DMS79 treated with DMSO at 0.1 percent for 48 hours (cell line): ENCODE measurements at places on chromosomes 5 and 9.

DNA sequence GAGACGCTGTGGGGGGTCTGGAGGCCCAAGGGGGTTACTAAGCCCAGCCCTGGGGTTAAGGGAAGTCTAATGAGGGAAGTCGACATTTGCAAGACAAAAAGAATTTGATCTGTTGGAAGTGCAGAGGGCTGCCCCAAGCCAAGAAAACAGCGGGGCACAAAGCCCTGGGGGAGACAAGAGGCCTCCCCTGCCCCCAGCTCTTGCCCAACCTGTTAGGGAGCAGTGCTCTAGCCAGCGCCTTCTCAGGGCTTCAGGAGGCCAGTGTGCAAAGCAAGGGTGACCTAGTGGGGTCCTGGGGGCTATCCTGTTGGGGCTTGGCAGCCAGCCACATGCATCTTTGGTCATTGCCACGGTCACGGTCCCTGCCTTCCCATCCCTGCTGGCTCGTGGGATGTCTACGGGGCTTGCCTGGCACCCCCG, 25.2 kb downstream of the GFI1B start:
- DNase-seq, result no peak

DNA sequence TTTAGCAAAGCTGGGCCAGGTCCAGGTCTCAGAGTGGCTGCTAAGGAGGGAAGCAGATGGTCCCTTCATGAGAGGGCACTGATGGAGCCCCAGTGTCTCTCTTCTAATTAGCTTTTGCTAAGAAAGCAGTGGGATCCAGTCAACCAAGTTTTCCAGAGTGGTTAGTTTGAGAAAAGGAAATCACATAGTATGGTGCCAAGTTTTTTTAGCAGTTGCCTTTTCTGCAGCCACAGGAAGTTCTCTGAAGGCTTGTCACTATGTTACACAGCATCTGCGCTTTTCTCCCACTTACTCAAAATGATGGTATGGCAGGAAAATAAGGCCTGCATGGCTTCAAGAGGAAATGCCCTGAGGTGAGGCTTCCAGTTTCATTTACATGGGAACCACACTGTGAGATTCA, 331.5 kb upstream of the ZNF462 start:
- DNase-seq, result no peak

- no peak for DNase-seq
Measured at GRCh38 chr5:116856271-116856670, 281.6 kb upstream of the SEMA6A start.

DNA sequence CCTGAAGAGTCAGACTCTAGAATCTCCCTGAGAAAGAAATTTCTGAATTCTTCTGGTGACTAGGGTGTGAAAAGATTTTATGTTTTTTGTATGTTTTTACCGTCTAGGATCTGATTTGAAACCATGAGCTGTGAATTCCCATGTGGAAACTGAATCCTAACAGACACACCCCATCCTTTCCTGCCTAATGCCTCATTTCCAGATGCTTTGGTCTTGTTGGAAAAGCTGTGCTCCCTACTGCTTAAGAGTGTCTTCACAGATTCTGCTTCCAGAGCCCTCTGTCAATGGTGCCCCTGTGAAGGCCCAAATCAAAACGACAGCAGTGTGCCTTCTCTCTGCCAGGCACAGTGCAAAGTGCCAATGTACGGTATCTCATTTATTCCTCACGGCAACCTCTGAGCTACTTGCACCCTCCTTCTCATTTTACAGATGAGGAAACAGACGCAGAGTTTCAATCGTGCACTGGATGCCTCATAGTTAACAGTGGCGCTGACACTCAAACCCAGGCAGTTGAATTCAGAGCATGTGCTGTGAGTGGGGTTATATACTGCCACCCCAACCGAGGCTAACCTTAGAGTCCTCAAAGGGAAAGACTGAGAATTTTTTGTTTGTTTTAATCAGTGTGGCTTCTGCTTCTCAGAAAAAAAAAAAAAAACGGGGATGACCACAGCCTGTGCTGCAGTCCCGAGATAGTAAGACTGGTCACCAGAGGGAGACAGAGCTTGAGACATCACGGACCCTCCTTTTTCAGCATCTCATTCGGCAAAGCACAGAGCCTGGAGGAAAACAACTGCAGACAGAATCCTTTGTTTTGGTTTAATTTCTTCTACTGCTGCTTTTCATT, 188.4 kb downstream of the SNCAIP start:
- peak; percentile 3 for DNase-seq

DNA sequence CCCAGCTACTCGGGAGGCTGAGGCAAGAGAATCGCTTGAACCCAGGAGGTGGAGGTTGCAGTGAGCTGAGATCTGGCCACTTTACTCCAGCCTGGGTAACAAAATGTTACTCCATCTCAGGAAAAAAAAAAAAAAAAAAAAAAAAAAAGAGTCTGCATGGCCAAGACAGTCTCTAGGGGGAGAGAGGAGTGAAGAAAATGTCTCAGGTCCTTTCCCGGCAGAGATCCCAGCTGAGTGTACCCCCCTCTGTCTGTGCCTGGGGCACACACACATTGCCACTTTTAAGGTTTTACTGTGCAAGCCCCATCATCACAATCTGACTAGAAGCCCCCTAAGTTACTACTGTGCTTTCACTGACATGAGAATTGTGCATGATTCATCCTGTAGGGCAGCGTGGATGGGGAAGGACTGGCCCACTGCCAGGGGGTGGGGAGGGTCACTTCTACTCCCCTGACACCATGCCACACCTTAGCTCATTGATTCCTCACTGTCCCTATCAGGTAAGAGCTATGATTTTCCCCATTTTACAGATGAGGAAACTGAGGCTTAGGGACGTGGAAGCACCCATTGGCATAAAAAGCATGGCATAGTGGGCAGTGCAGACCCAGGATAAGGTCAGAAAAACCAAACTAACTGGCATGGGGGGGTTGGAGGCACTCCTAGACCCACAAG, 102.3 kb upstream of the LARP1 start:
- DNase-seq, result no peak

GRCh38 chr5:145237843-145238242, 597.3 kb downstream of the PRELID2 start:
- no peak for DNase-seq

GRCh38 chr9:98829766-98830165, 22.3 kb downstream of the GALNT12 start:
- no peak for DNase-seq

DNA sequence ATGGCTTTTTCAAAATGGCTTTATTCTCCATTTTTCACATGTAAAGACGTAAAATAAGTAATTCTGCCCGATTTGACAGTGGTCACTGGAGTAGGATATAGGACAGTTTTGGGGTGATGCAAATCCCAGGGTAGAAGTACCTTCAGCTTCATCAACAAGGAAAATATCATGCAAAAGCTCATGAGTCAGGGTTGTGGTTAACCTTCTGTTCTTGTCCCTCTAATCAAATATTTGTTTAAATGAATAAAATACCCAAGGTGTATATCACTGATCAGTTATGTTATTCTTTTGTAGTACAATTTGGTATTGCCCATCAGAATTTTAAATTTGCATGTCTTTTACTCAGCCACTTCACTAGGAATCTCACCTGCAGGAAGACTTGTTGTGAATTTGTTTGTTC, 40.0 kb downstream of the FBXL7 start:
- no peak for DNase-seq

DNA sequence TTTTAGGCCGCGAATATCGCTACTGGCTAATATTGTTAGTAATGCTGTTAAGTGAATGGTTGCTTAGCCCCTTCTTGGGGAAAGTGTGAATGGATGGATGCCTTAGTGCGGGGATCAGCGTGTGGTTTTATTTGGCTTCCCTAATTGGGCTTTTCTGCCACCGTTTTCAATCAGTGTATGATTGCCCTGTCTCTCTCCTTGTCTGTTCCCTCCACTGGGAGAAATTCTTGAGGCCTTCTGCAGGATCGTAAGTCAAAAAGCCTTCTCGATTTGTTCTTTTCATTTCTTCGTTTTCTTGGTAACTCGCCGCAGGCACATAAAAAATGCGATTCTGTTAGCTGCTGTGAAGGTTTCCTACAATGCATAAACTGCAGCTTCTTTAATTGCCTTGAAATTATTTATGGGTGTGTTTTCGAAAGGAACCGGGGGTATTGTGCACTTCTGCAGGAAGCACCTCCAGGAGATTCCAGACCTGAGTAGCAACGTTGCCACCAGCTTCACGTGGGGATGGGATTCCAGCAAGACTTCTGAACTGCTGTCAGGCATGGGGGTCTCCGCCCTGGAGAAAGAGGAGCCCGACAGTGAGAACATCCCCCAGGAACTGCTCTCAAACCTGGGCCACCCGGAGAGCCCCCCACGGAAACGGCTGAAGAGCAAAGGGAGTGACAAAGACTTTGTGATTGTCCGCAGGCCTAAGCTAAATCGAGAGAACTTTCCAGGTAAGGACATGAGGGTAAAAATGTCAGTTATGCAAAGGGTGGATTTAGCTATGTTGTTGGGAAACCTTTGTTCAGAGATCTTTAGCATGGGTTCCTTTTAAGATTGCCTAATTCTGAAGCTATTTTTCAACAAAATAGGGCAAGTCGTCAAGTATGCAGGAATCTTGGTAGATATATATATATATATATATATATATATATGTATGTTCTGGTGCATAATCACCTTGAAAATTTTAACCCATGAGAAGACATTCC, 700 bp downstream of the SKP2 start:
- DNase-seq, result no peak

GRCh38 chr5:134439210-134439654, 27.6 kb upstream of the CDKN2AIPNL start:
- peak; percentile 79 for DNase-seq

DNA sequence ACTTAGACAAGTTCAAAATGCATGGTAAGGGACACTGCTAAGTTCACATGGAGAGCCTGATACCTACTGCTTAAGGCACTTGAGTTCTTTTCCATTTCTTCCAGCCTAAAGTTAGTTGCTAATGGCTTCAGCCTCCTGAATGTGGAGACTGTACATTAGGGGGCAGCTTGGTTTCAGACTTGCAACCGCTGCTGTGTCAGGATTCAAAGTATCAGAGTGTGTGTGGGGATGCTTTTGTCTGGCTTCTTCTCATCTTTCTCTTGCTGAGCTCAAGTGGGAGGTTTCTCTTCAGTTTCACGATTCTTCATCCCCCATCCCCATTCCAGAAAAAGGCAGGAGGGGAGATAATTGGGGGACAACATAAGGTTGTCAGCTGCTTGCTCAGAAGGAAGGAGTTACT, 49.4 kb downstream of the ATP10B start:
- no peak for DNase-seq

DNA sequence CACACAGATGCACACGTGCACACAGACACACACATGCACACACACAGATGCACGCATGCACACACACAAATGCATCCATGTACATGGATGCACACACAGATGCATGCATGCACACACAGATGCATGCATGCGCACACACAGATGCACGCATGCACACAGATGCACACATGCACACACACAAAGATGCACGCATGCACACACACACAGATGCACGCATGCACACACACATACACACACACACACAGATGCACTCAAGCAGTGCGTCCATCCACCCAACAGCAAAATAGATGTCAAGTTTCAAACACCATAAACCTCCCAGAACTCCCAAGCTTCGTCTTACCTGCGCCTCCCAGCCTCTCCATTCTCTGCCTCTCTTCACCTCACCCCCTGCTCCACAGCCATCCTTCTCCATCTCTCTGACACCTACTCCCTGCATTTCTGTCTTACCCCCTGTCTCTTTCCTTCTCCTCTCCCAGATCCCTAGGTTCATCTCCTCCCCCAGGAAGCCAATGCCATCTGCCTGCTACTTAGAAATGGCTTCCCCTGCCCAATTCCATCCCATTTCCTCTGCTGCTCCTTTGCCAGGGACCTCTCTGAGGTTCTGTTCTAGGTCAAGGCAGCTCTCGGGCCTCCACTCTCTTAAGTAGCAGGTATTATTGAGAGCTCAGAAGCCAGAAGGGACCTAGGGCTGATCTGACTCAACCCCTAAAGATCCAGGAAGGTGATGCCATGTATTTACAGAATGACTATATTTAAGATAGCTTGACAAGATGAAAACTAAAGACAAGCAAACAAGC, 297.2 kb downstream of the MED10 start:
- DNase-seq, result no peak

DNA sequence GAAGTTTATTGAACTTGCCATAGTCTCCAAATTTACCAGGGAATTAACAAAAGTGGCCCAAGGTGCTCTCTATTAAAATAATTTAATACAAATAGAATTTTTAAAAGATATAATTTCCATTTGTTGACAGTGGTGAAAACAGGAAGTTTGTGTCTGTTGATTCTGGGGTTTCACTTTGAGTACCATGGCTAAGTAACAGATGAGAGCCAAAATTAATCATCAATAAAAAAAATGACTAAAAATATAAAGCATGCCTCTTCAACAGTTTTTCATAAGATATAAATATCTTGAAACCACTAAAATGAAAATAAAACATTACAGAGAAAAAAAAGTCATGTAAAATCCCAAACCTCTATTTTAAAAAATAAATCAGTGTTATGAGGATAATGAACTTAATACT, 49.8 kb downstream of the SGCD start:
- DNase-seq, result no peak

DNA sequence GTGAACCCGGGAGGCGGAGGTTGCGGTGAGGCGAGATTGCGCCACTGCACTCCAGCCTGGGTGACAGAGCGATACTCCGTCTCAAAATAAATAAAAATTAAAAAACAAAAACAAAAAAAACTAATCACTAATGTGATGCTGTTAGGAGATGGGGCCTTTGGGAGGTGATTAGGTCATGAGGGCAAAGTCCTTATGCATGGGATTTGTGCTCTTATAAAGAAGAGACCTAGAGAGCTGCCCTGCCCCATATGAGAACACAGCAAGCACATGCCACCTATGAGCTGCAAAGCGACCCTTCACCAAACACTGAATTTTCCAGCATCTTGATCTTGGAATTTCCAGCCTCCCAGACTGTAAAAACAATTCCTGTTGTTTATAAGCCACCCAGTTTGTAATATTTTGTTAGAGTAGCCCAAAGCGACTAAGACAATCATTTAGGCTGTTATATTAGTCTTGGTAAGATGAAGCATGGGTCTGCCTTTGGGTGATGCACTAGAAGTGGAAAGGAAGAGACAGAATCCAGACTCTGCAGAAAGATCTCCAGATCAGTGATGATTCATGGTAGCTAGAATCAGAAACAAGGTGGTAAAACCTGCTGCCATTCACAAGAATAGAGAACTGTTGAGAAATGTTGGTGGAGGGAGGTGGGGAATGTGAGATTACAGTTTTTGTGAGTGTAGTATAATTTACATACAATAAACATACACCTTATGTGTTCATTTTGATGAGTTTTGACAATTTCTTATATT, 26.2 kb downstream of the GPR21 start:
- no peak for DNase-seq

DNA sequence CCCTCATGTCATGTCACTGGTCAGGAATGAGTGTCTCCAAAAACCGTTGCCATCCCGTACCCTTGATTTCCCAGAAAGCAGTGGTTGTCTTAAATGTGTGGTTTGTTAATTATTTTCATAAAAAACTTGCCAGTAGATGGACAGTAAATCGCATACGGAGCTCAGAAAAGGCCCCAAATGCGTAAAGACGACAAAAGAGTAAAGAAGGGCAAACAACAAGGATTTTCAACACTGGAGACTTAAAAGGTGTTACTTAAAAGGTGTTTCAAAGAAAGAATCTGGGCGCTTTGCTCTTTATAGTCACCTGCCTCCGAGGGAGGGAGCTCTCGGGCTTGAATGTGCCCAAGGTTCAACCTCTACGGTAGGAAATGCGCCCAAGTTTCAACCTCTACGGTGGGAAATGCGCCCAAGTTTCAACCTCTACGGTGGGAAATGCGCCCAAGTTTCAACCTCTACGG, 734 bp downstream of the KIF27 start:
- peak; percentile 6 for DNase-seq

GRCh38 chr5:64838376-64838775, 69.6 kb downstream of the CWC27 start:
- DNase-seq, result no peak
